HS-27A (cell line): ENCODE measurements at places on chromosomes 6 and 20.

GRCh38 chr6:165985281-165985805 lies 182.3 kb downstream of the TBXT start:
- no peak for DNase-seq

DNA sequence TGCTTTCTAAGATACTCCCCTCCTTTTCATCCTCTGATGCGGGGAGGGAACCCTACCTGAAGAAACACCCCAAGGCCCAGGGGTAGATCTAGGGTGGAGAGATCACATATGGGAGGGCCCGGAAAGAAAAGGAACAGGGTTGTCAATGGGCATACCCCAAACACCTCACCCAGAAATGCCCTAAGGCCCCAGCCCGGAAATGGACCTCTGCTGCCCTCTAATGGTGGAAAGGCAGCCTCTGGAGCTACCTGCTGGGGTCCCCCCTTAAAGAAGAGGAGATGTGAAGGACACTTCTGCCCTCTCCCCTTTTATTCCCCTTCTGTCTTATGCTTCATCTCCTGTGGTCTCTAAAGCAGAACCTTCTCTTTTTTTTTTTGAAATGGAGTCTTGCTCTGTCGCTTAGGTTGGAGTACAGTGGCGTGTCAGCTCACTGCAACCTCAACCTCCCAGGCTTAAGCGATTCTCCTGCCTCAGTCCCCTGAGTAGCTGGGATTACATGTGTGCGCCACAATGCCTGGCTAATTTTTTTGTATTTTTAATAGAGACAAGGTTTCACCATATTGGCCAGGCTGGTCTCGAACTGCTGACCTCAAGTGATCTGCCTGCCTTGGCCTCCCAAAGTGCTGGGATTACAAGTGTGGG lies 458 bp upstream of the ARMC12 start:
- DNase-seq, result no peak

DNA sequence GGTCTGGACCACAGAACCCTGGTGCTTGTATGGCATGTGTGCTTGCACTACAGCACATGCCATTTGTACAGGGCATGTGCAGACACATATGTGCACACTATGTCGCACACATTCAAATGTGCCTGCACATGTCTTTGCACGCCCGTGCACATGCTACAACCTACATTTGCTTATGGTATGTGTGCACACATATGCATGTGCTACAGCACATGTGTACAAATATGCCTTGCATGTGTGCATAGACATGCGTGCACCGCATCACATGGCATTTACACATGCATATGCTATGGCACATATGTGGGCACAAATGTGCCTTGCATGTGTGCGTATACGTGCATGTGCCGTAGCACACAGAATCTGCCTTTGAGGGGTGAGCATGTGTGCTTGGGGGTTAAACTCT lies 90.5 kb downstream of the DHX35 start:
- DNase-seq, result no peak

GRCh38 chr20:57055345-57055744 lies 211.1 kb downstream of the BMP7 start:
- DNase-seq, result no peak

DNA sequence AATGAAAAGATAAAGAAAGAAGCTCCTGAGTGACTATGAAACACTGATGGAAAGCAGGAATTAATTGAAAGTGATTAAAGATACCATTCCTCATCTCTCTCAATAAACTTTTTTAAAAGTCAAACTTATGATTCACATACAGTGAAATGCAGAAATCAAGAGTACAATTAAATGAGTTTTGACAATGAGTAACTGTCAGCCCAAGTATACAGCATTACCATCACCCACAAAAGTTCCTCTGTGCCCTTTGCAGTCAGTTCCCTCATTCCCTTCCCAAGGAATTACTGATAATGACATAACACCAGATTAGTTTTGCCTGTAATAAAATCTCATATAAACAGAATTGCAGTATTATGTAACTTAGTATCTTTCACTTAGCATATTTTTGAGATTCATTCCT lies 44.5 kb downstream of the ATG5 start:
- DNase-seq, result no peak
